Activated CD8-positive, alpha-beta memory T cell treated with anti-CD3 and anti-CD28 coated beads for 1 hour (primary cell): ENCODE measurements at places on chromosomes 5 and 9.
A peak's percentile ranks its signal among the peaks of the same experiment; 100 is the strongest.

- no peak for DNase-seq
Measured at GRCh38 chr5:128350705-128351104, 187.3 kb downstream of the FBN2 start.

GRCh38 chr9:98819231-98819630 lies 11.8 kb downstream of the GALNT12 start:
- DNase-seq, result no peak

DNA sequence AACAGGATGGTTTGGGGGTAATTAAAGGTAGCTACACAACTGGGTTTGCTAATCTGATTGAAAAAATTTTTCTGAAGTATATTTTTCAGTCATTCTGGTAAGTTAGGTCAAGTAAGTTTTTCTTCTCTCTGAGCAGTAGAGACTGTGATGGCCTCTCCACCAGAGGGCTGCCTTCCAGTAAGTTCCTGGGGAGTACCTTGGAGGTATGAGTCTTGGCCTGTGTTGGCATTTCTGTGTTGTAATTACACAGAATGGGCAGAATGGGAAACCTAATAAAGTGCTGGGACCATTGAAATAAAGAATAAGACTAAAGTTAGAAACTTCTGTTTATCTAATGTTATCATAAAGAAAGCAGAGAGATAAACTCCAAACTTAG lies 430.8 kb downstream of the ARHGEF28 start:
- no peak for DNase-seq

- DNase-seq, result no peak
Measured at GRCh38 chr5:116759860-116760640, 185.4 kb upstream of the SEMA6A start.

GRCh38 chr5:142982821-142983200 lies 212.6 kb downstream of the ARHGAP26 start:
- no peak for DNase-seq

DNA sequence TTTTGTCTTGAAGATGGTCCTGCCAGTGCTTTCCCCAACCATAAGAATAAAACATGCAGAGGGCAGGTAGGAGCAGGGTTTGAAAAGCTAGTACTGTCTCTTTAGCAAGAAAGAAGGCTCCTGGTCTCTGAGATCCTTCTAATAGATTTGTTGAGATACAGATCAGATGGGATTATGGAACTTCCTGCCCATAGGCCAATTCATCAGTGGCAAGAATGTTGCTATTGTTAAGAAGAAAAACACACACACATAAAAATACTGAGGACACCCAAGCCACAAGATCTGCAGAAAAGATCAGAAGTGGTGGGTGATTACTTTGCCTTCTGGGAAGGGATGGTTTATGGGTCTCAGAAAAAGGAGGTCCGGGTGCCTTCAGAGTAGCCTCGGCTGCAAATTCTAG lies 59.8 kb downstream of the TNC start:
- no peak for DNase-seq

DNA sequence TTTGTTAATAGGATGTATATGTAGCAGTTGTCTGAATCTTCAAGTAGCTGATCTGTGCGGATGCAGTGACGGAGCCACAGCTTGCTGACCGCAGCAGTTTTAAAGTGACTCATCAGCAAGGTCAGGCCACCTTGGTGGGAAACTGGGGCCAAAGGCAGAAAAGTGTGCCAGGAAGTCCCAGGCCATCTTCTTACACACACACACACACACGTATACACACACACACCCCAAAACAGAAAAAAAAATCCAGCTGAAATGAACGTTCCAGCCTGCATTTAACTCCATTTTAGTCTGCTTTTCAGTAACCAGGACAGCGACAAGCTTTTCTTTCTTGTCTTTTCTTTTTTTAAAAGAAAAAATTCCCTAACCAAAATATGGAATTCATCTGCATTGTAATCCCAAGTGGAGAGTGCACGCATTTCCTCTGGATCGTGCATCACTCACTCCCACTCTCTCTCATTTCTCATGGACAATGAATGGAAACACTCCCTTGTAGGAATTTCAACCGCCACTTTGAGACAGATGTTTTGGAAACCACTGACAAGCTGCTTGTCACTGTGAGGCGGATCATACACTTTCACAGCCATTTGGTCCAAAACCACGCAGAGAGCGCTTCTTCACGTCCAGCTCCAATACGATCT lies 103.9 kb downstream of the LHFPL2 start:
- DNase-seq, result no peak

DNA sequence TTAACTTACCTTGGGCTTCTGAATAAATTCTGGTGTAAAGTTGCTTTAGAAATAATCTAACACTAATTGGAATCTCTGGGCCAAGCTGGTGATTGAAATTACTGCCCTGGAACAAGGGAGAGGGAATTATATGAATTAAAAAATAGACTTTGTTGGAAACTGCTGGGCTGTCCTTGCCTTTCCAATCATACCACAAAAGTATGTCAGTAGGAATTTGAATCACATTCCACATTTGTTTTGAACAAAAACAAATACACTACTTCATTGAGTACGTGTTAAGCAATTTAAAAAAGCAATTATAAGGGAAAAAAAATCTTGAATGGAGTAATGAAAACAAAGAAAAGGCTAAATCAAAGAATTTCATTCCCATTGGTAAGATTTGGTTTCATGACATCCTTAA lies 102.5 kb upstream of the SREK1 start:
- DNase-seq, result no peak

GRCh38 chr9:137580954-137581322 lies 2.2 kb upstream of the DPH7 start:
- no peak for DNase-seq

- no peak for DNase-seq
Measured at GRCh38 chr9:120873512-120873911, 3.5 kb downstream of the PHF19 start.

- DNase-seq, result peak; percentile 55
Measured at GRCh38 chr9:127388037-127388855, 8.7 kb upstream of the SLC2A8 start.

DNA sequence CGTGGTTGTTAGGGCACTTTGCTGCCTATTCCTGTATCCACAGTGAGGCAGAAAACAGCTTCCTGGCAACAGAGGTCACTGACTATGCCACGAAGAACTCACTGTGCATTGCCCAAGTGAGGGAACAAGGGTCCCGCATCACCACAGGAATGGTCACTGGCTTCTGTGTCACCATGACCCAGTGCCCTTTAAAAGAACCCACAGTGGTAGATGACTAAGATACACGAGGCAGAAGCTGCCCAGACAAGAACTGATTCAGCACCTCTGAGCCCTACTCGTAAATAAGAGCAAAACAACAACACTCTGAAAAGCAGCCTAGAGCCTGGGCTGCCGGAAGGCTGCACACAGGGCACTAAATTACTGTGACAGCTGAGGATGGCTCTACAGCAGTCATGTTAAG lies 236.6 kb upstream of the RASEF start:
- no peak for DNase-seq

GRCh38 chr5:156883316-156883875 lies 33.3 kb downstream of the PPP1R2B start:
- DNase-seq, result no peak

GRCh38 chr5:82873452-82873851 lies 203.7 kb downstream of the TMEM167A start:
- DNase-seq, result no peak

GRCh38 chr5:1731091-1731639 lies 68.5 kb downstream of the MRPL36 start:
- no peak for DNase-seq

- DNase-seq, result no peak
Measured at GRCh38 chr9:107137495-107138202, 145.4 kb upstream of the RAD23B start.

DNA sequence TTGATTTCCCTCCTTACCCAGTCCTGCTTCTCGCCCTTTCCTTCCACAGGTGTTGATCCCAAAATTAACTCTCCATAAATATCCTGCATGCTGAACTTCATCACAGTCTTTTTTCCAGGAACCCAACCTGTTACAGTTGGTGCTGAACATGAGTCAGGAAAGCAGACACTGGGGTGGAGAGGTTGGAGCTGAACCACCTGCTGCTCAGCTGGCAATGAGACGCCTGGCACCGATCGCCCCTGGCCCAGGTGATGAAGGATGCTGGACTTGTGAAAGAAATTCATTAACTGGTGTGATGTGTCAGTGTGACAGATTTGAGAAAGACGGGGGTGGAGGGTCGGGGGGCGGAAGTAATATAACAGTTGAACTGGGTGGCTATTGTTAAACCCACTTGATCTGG lies 30.6 kb downstream of the CPLX2 start:
- DNase-seq, result no peak

DNA sequence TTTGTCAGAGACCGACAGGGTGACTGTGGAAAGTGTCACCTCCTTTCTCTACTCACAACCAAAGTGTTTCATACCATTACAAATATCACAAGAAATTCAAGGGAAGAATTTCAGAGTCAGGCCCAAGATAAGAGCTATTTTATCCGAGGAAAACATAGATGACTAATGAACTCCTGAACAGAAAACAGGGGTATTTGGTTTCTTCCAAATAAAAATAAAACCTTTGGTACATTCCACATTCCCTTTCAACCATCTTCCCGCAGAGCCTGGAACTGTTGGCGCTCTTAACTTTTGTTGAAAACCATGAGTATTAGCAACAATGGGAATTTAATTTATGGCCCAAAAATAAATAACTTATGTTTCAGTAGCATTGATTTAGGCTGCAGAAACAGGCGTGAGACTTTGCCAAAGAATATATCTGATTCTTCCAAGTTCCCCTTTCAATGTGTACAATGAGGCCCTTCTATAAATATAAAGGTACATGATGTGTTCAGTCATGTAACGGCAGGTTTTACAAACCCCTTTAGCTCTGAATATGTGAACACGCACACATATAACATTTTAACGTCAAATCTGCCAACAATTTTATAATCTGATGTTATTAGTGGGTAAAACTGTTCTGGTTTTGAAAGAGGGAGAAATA lies 69.5 kb downstream of the RETREG1 start:
- DNase-seq, result no peak

DNA sequence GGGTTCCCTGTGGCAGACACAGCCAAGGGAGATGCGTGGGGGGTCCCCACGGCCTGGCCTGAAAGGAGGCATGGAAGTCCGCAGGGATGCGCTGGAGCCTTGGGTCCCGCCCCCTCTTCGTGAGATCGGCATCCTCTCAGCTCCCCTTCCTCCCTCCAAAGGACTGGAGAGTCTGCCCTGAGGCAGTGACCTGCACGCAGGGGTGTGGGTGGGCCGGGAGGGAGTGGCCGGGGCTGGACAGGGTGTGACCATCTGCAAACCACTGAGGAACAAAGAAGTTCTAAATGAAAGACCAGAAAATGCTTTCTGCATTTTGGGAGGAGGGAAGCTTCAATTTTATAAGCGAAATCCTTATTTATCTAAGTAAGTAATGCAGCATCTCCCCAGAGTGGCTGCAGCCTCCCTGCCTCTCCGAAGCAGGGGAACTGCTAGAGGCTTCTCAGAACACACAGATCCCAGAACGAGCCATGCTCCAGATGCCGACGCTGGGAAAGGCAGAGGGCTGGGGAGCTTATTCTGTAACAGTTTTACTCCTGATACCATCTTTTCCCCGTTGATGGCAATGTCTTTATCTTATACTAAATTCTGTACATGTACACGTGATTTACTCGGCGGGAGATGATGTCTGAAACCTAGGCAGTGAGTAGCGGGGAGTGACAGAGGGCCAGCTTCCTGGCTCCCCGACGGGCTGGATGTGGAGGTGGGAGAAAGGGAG lies 221.7 kb downstream of the FANCC start:
- no peak for DNase-seq

GRCh38 chr9:125355601-125356000 lies 94.0 kb downstream of the GAPVD1 start:
- DNase-seq, result no peak

GRCh38 chr9:98708933-98709911 lies at the start of gene GABBR2:
GABBR2 (minus strand) TSS chr9:98708935; CDS start chr9:98708737, 198 bp downstream.
- no peak for DNase-seq

DNA sequence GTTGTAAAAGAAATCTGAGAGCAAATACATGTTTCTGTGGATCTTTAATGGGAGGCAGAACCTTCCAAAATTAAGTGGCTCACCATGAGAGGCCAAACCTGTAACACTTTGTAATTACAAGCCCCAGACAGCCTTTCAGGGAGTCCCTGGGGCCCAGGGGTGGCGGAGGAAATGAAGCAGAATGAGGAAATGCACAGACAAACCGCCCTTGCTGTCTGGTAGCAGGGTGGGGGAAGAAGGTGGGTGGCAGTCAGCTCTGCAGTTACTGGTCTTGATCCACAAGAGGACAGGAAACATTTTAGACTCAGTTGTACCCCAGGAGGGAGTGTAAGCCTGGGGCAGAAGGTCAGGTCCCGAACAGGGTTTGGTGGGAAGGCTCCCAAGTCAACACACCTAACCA lies 6.5 kb downstream of the ARL14EPL start:
- DNase-seq, result no peak

DNA sequence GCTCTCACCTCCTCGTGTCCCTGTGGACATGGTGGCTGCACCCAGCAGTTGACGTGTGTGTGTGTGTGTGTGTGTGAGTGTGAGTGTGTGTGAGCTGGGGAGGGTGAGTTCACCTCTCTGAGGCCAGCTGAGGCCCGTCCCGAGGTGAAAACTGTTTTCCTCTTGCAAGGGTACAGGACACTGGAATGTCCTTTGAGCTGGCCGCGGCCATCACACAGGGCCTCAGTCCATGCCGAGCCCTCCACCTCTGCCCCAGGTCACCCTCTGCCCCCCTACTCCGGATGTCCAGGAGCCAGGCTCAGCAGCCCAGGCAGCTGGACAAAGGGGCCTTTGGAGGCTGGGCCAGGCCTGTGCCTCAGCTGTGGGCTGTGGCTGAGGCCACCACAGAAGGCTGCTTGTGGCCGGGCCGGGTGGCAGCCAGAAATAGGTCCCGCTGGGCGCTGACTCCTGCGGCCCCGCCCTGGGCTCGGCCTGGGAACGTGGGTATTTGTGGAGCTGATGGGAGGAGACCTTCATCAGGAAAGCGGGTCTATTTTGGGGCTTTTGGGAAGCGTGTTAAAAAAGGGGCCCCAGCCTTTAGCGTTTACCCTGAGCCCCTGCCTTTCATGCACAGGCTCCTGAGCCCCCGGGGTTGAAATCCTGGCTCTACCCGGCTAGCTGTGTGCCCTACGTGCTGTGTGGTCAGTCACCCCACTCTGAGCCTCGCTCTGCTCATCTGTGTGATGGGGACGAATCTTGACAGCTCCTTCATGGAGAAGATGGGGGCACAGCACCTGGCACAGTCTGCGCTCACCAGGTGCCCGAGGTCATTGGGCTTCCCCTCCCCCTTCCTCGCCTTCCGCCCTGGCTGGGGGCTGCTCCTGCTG lies 75.1 kb upstream of the IER5L start:
- no peak for DNase-seq

- DNase-seq, result no peak
Measured at GRCh38 chr9:750249-750967, 91.1 kb upstream of the DMRT1 start.
